Breast epithelium (tissue), 4 donors: ENCODE measurements at places on chromosomes 4 and X. TPM values are rescaled to one million over a fixed set of nuclear protein-coding genes. Genes with fewer than 3 reads are reported as not detected.

The HTATSF1 gene
- total RNA-seq, result 53.4 TPM

The NEK1 gene
- total RNA-seq, result 18.1 TPM

The IL2 gene
- not detected for total RNA-seq

The TRIM61 gene
- 0.96 TPM for total RNA-seq

The CACNA1F gene
- 0.66 TPM for total RNA-seq

The CD99 gene
- 96.3 TPM for total RNA-seq

The MAGEB1 gene
- not detected for total RNA-seq

The TCP11X2 gene
- not detected for total RNA-seq

The PASD1 gene
- not detected for total RNA-seq

The CEP44 gene
- 30.9 TPM for total RNA-seq

The CYSLTR1 gene
- 2.8 TPM for total RNA-seq

The NUDT11 gene
- total RNA-seq, result 2.6 TPM

The PRICKLE3 gene
- total RNA-seq, result 14.0 TPM

The ASB11 gene
- not detected for total RNA-seq

The CABS1 gene
- total RNA-seq, result not detected

The AR gene
- 51.8 TPM for total RNA-seq

The FRAS1 gene
- 4.9 TPM for total RNA-seq

The PRPS1 gene
- total RNA-seq, result 24.9 TPM

The TMEM131L gene
- total RNA-seq, result 22.0 TPM

The TACR3 gene
- total RNA-seq, result not detected

The RAB9A gene
- 43.2 TPM for total RNA-seq

The FRG2 gene
- not detected for total RNA-seq

The SAGE1 gene
- total RNA-seq, result not detected

The BEX5 gene
- total RNA-seq, result 3.3 TPM

The GSPT2 gene
- 7.7 TPM for total RNA-seq

The PRIMPOL gene
- 15.4 TPM for total RNA-seq

The PFKFB1 gene
- total RNA-seq, result 3.1 TPM

The HSD17B13 gene
- 1.6 TPM for total RNA-seq

The MFAP3L gene
- 19.3 TPM for total RNA-seq

The IQCM gene
- not detected for total RNA-seq

The ZFP92 gene
- 1.3 TPM for total RNA-seq

The MAGEA3 gene
- total RNA-seq, result not detected

The EMCN gene
- 27.5 TPM for total RNA-seq

The DOK7 gene
- 1.3 TPM for total RNA-seq

The TRMT2B gene
- total RNA-seq, result 23.6 TPM

The CTAG1B gene
- total RNA-seq, result not detected

The DUSP21 gene
- not detected for total RNA-seq

The SYP gene
- 1.0 TPM for total RNA-seq
